ENCODE measurements at places on chromosomes 1 and 21.

GRCh38 chr1:58788259-58788658 is 4.4 kb upstream of the JUN start:
- DNase-seq: no peak

DNA sequence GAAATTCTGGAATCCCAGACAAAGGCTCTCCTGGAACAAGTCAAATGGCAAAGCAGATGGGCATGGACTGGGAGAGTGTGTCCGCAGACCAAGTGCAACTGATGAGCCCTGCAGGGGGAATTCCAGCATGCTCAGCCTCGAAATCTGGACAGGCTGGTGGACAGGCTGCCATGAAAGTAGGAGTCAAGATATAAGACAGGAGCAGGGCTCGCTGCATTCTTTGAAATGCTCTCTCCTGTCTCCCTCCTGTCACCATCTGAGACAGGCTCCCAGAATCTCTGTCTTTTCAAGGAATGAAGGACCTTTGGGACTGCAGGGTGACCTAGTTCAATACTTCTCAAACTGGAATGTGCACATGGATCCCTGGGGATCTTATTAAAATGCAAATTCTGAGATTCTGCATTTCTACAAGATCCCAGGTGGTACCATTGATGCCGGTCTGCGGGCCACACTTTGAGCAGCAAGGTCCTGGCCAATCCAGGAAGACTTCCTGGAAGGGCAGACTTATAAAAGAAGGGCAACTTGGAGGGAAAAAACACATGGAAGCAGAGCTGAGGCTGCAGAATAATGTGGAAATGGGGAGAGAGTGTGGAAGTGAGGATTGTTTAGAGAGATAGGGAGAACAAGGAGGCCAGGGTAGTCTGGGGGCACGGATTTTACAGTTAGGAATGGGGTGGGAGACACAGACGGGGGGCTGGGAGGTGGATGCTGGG is 29.8 kb downstream of the TNNT2 start:
- DNase-seq: no peak

GRCh38 chr1:81183051-81183450 is 617.7 kb upstream of the ADGRL2 start:
- no peak for DNase-seq

DNA sequence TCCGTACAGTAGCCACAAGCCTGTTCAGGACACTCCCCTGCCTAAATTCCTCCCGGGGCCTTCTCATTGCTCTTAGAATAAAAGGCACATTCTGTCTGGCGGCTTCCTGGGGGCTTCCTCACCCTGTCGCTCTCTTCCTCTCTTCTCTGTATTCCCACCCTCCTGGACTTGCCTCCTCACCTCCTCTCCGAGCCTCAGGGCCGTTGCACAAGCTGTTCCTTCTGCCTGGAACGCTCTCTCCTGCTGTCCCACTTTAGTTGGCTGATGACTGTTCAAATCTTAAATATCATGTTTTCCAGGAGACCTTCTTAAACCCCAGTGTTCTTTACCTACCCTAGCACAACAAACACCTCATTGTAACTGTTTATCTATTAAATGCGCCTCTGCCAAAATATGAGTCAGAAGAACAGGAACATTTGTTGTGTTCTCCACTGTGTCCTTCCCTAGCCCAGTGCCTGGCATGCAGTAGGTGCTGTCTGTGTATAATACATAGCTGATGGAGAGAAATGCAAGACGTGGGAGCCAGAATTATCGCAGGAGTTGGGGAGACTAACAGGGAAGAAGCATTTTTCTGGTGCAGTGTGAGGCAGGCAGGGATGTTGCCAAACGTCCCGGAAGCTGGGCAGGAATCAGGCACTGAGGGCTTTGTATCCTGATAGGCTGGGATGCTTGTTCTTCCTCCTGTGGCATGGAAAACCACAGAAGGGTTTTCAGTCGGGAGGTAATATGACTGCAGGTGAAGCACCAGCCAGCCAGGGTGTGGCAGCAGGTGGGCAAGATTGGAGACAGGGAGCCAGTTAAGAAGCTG is 24.1 kb upstream of the THRAP3 start:
- DNase-seq: no peak

DNA sequence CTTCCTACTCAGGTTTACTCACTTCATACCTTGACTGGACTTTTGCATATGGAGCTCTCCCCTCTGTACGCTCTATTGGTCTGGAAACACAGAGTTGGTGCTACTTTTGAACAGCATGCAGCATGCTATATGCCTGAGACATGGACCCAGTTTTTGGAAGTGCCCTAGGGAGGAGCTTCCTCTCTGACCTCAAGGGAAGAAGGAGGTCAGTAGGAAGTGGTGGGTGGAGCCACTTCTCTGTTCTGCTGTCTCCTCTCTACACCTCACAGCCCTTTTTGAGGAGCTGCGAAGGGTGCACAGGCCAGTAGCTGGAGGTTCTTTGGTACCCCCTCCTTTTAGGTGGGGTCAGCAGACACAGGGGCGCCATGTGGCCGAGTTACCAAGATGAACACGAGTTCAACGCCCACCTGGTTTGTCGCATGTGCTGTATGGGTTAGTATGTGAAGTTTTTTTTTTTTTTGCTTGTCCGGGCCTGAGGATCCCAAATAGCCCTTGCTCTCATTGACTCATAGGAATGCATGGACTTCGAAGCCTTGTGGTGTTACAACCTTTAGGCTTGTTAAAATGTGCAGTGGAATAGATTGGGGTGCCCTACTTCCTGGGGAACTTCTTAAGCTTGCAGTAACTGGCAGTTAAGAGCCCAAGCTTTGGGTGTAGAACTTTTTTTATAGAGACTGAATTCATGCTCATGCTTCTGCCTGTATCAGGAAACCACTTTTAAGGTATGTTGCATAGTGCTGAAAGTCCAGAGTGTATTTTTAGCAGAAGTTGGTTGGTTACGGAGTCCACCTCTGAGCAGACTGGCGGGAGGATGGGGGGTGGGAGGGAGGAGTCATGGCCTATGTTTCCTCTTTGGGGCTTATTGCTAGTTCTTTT is 10.7 kb downstream of the MACF1 start:
- DNase-seq: peak; percentile 47

GRCh38 chr21:28358170-28358569 is 634.5 kb downstream of the LTN1 start:
- DNase-seq: no peak

DNA sequence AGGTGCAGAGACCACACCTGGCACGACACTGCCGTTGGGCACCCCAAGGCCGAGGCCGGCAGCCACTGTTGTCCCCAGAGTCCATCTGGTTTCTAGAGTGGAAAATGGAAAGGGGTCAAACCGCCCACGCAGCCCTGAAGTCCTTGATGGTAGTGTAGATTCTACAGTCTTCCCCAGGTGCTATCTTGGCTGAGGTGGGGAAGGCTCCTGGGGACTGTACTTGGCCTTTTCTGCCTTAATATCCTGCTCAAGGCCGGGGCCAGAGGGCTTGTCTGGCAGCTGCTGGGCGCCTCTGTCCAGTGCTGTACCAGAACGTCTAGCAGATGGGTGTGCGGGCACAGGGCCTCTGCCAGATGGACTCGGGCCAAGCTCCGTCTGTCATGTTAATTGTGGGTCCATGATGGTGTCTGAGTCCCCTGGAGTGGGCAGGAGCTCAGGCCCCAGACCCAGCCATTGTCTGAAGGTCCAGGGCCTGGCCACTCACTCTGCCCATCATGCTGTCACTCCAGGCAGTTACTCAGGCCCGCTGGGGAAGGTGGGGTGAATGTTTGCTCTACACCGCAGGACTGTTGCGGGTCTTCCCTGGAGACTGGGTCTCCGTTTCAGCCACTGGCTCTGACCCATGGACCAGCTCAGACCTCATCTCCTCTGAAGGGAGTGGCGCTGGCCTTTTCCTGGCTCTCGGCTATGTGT is 161.9 kb upstream of the COL6A1 start:
- no peak for DNase-seq

- DNase-seq: no peak
Measured at GRCh38 chr1:190832511-190832910, 354.8 kb upstream of the BRINP3 start.

DNA sequence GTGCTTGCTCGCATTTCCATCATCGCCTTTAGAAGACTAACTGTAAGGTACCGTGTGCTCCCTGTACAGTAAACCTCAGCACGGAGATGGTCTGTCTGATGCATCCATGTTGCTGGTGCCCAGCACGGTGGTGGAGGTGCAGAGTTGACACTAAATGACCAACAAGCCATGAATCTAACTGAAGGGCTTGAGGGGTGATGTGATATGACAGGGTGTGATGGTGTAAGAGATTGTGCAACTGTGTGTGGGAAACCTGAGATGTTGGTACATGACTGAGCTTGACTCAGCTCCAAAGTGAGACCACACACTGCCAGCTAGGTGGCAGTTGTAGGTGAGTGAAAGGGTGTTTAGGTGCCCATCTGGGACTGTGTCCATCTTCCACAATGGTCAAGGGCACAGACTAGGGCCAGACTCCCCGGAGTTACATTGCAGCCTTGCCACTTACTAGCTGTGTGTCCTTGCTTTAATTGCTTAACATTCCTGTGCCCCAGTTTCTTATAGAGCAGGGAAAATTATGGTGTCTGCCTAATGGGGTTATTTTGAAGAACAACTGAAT is 21.4 kb downstream of the SLC2A1 start:
- DNase-seq: no peak

GRCh38 chr1:202203238-202204039 is 9.8 kb downstream of the LGR6 start:
- no peak for DNase-seq

GRCh38 chr1:96370757-96371156 is 350.8 kb upstream of the PTBP2 start:
- DNase-seq: no peak

GRCh38 chr1:164611754-164612642 is 53.0 kb downstream of the PBX1 start:
- no peak for DNase-seq

- no peak for DNase-seq
Measured at GRCh38 chr1:49225464-49225863, 448.8 kb upstream of the BEND5 start.

- DNase-seq: no peak
Measured at GRCh38 chr1:8116894-8117264, 90.8 kb upstream of the ERRFI1 start.

DNA sequence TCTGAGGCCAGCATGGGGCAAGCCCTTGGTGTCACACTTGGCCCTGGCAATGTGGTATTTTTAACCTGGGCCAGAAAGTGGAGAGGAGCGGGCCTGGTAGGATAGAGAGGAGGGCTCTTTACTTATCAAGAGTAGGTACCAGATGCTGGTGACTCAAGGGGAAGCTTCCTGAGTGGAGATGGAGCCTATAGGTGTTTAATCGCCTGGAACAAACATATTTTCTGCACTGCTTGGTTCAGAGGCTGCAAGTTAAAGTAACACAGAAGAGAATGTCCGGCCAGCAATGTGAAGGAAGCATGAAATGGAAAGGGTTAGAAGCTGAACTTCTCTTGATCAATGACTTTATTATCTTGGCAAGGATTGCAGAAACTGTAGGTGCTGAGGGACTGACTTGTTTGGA is 74.3 kb downstream of the DDR2 start:
- DNase-seq: no peak

DNA sequence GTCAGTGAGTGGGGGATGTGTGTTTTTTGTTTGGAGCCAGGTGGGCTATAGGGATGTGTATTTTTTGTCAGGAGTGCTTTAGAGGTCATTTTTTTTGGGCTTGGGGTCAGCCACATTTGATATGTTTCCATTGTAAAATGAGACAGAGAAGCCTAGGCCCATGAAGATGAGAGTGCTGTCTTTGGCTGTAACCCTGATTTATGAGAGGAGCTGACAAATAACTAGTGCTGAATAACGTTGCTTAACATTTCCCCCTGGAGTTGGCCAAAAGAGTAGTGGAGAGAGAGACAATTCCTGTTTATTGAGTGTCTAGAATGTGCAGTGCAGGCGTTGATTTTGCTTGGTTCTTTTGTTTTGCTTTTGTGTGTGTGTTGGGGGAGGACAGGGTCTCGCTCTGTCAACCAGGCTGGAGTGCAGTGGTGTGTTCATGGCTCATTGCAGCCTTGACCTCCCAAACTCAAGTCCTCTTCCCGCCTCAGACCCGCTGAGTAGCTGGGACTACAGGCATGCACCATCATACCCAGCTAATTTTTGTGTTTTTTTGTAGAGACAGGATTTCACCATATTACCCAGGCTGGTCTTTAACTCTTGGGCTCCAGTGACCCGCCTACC is 64.7 kb downstream of the S1PR1 start:
- DNase-seq: no peak

DNA sequence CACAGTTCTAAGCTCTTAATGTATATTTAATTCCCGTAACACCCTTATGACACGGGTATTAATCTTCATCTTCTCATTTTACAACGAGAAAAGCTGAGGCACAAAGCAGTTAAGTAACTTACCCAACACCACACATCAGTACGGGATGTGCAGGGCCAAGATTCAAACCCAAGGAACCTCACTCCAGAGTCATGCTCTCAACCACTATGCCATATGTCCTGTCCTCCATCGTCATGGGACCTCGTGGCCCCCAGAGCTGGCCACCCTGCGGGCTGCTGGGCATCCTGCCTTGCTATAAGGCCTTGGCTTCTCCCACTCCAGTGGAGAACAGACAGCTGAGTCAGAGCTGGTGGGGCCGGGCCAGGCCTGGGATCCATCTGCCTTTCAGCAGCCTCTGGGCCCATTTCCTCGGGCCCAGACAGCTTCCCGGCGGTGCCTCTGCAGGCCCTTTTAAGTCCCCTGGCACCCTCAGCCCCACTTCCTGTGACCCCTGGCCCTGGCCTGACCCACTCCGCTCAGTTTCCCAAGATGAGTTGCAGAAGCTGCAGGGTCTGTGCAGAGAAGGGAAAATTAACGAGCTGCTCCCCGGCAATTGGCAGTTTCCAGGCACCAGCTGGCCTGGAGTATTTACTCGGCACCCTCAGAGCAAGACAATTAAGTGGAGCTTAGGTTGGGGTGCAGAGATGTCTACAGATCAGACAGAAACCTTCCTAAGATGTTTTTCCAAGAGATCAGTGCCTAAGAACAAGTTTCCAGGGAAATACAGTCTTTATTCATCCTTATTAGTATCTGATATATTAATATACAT is 98.2 kb downstream of the EPHB2 start:
- no peak for DNase-seq

DNA sequence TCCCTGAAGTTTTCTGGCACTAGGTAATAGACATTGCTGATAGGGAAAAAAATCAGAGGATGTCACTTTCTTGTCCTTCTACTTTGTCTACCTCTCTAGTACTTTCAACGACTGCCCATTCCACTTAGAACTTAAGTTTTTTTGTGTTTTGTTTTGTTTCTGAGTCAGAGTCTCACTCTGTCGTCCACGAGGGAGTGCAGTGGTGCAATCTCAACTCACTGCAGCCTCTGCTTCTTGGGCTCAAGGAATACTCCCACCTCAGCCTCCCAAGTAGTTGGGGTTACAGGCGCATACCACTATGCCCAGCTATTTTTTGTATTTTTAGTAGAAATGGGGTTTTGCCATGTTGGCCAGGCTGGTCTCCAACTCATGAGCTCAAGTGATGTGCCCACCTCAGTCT is 79.2 kb downstream of the SGIP1 start:
- DNase-seq: no peak

DNA sequence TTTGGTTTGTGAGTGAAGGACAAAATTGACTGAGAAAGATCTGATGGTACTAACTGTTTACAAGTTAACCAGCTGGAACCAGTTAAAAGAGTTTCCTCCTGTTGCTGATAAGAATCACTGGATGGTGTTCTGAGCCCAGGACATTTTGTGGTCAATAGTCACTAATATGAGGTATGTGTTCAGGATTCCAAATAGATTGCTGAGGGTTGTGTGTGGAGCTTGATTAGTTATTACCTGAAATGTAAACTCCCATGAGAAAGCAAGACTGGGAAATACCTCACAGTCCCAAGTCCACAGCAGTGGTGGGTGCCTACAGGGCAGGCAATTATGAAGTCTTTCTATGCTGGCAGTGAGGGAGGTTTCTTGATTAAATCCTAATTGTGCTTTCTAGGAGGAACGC is 164.6 kb downstream of the DNM3 start:
- no peak for DNase-seq
